ENCODE measurements at places on chromosomes 5 and 9. TPM values are rescaled to one million over a fixed set of nuclear protein-coding genes. Genes with fewer than 3 reads are reported as not detected.

DNA sequence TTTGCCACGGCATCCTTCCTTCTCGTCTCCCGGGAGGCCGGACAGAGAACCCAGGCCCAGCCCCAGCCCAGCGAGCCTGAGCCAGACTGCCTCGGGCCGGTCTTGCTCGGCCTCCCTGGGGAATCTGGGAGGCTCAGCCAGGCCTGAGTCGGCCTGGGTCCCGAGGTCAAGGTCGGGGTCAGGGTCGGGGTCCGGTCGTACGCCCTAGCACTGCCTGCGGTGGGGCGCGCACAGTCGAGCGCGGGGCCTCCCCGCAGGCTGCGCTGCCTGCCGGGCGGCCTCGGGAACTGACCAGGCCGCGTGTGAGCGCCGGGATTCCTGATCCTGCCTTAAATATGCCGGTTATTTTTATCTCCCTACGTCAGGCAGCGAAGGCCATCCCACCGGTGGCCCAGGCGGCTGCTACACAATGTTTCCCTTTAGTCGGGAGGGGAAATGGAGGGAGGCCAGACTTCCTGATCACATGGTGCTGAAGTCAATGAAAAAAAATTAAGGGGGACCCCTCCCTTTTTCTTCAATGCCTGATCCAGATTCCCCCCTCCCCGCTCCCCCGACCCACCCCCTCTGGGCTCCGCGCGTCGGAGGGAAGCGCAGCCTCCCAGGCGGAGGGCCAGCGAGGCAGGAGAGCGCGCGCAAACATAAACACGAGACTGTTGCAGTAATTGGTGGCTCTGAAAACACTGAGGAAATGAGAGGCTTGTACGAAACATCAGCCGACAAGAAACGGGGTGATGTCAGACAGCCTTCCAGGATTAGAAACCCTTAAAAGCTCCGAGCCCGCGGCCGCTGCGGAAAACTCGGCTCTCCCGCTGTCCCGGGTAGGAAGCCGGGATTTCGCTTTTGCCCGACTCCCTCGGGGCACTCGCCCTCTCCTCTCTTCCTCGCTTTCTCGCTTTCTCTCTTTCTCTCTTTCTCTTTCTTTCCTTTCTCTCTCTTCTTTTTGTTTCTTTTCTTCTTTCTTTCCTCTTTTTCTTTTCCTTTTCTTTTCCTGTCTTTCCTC lies 148.2 kb upstream of the KLF4 start:
- H3K27me3 ChIP-seq, result no peaks in the 10 kb centered on the region
- no peaks in the 10 kb centered on the region for H3K36me3 ChIP-seq
- H3K27ac ChIP-seq, result no peak overlapping the region

- no peak for DNase-seq
- H3K4me1 ChIP-seq, result peaks cover 8% of the 10 kb centered on the region
- H3K27ac ChIP-seq, result no peak overlapping the region
Measured at GRCh38 chr9:126663661-126664072, 49.9 kb downstream of the LMX1B start.

PRR16 gene
- total RNA-seq, result 0.13 TPM

PCDHB2 gene
- total RNA-seq, result 26.3 TPM

All from H9 (cell line).